Hematopoietic multipotent progenitor cell treated with erythropoietin and hydrocortisone succinate and interleukin-3 and kit ligand, for 8 days (in vitro differentiated cells): ENCODE measurements at places on chromosomes 13 and 19.

DNA sequence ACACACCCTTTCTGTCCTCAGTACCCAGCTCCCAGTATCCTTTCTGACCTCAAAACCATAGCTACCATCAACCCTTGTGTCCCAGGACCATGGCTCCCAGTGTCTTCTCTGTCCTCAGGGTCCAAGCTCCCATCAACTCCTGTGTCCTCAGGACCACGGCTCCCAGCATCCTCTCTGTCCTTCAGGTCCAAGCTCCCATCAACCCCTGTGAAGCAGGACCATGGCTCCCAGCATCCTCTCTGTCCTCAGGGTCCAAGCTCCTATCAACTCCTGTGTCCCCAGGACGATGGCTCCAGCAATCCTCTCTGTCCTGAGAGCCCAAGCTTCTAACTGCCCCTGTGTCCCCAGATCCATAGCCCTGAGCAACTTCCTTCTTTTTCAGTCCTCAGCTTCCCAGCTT lies 1.7 kb upstream of the CADM4 start:
- DNase-seq = no peak

DNA sequence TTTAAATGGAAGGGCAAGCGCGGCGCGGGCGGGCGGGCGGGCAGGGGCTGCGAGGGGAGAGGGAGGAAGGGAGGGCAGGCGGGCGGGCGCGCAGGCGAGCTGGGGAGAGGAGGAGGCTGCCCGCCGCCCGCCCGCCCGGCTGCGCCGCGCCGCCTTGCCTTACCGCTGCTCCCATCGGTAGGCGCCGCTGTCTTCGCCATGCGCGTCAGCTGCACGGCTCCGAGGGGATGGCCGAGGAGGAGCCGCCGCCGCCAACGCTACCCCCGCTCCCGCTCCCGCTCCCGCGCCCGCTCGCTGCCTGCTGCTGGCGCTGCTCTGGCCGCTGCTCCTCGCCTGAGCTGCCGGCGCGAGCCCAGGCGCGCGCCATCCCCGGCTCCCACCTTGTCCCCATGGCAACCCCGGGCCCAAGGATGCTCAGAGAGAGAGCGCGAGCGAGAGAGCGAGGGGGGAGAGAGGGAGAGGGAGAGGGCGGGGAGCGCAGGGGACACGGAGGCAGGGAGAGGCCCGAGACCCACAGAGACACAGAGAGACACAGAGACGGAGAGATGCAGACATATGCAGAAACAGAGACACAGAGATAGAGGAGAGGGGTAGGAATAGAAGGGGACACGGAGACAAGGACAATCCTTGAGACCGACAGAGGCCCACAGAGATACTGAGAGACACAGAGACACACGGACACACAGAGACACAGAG lies 40.3 kb downstream of the DEDD2 start:
- peak; percentile 56 for DNase-seq

DNA sequence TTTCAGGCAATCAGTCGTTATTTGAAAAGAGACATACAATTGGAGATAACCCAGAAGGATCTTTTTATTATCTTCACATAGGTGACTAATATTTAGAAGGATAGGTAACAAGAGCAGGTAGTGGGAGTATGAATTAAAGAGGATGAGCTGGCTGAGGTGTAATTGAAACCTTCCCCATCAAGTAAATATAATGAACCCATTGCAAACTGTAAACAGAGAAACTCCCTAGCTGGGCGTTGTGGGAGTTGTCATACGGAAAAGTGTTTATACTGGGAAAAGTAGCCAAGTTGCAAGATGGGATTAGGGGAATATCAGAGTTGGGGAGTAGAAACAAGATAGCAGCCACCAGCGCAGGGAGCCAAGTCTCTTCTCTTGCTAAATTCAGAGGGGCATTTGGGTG lies 448.4 kb downstream of the COG6 start:
- no peak for DNase-seq

DNA sequence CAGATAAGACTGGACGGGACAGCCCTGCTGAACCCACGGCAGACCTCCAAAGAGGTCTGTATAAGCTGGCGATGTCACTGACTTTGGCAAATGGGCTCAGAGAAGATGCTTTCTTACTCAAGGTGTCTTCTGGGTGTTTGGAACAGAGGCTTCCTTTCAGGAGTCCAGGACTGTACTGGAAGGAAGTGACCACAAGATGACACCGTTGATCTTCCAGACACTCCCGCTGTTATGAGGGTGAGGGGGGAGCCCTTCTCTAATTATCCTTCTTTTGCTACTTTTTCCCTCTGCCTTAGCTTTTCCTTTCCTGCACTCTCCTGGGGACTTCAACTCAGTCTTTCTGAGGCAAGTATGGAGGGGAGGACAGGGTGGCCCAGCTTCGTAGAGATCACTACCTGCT lies 65.2 kb upstream of the ZNF599 start:
- peak; percentile 14 for DNase-seq

- DNase-seq = no peak
Observed at GRCh38 chr13:72823724-72824123, 41.8 kb downstream of the PIBF1 start.

GRCh38 chr19:32581705-32582179 lies 752 bp downstream of the PDCD5 start:
- peak; percentile 14 for DNase-seq

GRCh38 chr19:4656102-4656501 lies 14.0 kb downstream of the MYDGF start:
- DNase-seq = no peak

DNA sequence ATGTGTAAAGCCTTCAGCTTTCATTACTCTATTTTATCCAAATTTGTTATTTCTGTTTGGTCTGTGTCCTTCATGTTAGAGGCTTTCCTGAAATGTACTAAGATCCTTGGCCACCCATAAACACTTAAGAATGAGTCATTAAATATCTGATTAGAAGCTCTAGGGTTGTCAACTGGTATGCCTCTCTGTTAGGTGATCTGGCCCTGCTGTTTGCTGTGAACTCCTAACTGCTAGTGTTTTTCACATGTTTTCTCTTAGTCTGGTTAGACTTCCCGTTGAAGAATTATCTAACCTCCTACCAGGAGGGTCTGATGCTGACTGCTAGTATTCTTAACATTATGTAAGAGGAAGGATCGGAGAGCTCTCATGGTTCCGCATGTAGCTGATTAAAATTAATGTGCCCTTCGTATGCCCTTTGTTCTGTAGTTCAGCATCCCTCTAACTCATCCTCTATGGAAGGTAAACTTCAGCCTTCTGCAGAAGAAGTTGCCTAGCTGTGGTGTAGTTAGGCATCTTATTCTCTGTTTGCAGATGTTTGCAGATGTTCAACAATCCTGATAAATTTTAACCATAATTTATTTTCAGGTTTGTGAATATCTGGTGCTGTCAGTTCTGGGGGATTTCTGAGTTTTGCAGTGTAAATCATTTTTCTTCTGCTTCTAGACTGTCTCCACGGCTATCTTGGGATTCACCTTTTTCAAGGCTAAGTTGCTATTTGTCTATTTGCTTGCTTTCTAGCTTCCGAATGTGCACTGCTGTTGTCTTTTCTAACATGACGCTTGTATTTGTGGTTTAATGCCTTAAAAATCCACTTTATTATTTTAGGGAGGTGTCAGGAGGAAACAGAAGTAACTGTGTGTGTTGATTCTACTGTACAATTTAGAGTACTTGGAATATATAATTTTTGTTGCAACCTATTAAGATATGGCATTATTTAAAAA lies 207.2 kb upstream of the SPRY2 start:
- DNase-seq = no peak

GRCh38 chr19:50555450-50556281 lies 12.6 kb downstream of the LRRC4B start:
- DNase-seq = no peak

DNA sequence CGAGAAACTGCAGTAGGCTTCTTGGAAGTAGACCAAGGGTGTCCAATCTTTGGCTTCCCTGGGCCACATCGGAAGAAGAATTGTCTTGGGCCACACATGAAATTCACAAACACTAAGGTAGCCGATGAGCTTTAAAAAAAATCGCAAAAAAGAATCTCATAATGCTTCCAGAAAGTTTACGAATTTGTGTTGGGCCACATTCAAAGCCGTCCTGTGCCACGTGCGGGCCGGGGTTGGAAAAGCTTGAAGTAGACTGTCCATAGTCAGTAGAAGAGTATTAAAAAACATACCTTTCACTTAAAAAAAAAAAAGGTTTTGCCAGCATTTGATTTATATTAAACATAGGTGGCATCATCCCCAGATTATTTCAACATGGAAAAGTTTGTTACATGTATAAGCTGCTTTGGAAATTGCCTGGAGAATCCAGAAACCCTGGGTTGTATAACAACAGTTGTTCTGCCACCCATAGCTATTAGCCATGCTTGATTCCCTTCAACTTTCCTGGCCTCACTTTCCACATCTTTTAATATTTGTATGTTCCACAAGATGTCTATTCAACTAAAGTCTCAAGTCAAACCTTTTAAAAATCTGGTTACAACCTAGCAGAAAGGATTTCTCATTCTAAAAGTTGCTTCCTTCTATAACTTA lies 1.0 kb downstream of the IFT88 start:
- DNase-seq = no peak

GRCh38 chr19:49118565-49119410 lies at the start of gene C19orf73:
C19orf73 (minus strand) TSS chr19:49119143; CDS start chr19:49119022, 121 bp downstream.
- DNase-seq = peak; percentile 91

DNA sequence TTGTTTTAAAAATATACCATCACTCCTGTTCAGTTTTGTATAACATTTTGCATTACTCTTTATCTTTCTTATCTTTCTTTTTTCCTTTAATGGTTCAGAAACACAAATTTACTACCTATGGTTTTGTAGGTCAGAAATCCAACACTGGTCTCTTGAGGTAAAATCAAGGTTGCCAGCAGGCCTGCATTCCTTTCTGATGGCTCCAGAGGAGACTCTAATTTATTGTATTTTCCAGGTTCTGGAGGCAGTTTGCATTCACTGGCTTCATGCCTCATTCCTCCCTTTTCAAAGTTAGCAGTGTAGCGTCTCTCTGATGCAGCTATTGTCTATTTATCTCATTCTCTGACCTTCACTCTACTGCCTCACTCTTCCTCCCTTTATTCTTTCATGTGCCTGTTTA lies 767.4 kb downstream of the SLITRK6 start:
- no peak for DNase-seq
